Fibroblast of skin of left quadriceps (primary cell): ENCODE measurements at places on chromosomes 2 and 18.

DNA sequence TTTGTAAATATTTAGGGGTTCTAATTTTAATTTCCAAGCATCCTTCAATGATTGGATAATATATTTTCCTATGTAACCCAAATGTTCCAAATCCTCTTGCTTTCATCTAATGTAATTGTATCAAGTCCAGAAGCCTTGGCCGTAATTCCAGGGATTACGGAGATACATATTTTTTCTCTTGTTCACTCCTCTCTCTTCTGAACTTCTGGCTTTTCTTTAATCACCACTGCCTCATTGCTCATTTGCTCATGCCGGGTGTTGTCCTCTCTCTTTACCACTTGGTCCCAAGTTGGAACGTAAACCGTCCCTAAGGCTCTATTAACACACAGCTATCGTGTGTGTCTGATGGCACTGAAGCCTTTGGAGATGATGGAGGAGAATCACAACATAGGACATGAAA is 188.7 kb upstream of the COL3A1 start:
- no peak for DNase-seq

GRCh38 chr2:49950646-49951045 is 796.3 kb upstream of the FSHR start:
- DNase-seq = no peak

GRCh38 chr2:85702800-85703199 is 8.6 kb downstream of the GNLY start:
- no peak for DNase-seq

- no peak for DNase-seq
These were observed 297.4 kb upstream of the GCFC2 start for GRCh38 chr2:76008001-76008702.

GRCh38 chr2:235842941-235843340 is 325.2 kb downstream of the GBX2 start:
- no peak for DNase-seq

DNA sequence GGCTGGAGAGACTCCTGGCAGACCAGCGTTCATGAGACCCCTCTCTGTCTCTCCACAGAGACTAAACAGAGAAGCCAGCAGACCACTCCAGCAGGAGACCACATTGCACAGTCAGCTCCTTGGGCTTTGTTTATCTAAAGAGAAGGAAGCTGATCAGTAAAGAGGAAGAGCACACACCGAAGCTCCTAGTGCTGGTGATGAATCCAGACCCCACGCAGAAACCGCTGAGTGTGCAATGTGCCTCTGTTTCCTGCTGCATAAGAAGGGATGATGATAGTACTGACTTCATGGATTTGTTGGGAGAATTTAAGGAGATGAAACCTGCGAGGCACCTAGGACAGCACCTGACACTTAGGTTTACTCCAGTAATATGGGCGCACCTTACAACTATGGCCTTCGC is 544.1 kb upstream of the ID2 start:
- no peak for DNase-seq

GRCh38 chr2:33216508-33217182 is 259.8 kb upstream of the RASGRP3 start:
- no peak for DNase-seq

DNA sequence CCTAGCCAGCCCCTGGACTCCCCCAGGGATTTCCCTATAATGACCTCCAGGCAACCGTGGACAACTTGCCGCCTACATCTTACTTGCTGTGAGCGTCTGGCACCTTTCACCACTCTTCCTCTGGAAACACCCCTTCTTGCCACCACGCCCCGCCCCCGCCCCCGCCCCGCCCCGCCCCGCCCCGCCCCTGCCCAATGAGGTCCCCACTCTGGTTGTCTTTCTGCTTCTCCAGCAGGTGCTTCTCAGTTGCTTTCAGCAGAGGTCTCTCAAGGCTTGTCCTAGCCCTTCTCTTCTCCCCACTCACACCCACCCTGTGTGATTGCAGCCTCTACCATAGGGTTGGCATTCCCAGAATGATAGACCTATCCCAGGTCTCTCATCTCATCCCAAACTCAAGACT is 214.5 kb downstream of the EN1 start:
- DNase-seq = no peak

- no peak for DNase-seq
These were observed 11.8 kb downstream of the RASGRP3 start for GRCh38 chr2:33488178-33488690.

DNA sequence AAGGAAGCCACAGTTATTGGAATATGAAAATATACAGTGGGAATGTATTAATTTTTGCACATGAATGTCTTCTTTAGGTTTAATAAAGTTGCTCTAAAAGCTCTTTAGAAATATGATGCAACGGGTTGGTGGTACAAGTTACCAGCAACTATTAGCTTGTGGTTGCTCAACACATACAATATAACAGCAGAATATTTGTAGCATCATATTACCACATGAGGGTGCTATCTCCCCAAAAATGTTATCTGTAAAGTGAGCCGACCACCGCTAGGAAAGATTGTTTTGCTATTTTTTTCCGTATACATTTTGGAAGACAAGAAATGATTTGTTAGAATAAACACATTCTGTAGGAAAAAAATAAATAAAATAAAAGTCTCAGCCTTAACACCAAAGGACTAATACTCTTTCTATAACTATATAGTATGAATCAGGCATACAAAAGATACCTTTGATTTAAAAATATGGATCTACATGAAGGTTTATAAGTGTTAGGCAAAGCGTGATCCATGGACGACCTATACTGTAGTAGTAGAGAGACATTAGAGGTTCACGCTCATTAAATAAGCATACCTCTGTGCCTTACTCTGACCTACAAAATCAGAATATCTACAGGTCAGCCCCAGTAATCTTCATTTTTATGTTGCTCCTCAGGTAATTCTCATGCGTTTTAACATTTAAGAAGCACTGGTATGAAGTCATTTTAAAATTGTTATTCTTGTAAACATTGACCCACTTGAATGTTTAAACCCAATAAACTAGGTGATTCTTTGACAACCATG is 1110.6 kb upstream of the ACVR2A start:
- DNase-seq = peak; percentile 51

DNA sequence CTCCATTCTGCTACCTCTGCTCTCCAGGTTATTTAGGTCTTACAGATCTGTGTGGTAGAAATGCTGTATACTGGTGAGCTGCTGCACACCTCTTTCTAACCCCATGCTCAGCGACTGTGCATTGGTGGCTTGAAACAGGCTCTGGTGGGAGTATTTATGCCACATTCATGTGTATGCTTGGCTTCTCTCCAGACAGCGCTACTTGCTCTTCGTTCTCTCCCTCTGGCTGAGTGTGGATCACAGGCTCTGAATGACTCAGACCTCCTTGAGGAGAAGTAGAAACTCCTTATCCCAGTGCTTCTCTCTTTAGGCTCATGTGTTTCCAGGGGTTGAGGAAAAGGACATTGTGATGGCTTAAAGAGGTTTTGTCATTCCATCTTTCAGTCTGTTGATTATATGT is 54.9 kb downstream of the FHOD3 start:
- DNase-seq = peak; percentile 85

DNA sequence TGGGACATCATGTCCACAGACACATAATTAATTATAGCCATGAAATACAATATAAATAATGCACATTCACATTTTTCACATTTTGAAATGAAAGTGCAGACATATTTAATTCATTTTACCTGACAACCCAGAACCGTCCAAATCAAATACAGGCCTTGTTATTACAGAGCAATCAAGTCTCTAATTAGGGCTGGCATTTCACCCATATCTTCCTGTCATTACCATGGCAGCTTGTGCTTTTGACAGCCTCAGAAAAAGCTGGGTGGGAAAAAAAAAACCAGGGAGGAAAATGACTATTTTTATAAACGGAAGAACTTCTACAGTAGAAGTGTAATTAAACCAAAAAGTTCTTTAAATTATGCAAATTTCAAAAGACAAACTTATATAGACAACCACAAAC is 436.4 kb downstream of the FBXO15 start:
- no peak for DNase-seq

- DNase-seq = no peak
These were observed 55.8 kb downstream of the MYOM1 start for GRCh38 chr18:3163968-3164367.

DNA sequence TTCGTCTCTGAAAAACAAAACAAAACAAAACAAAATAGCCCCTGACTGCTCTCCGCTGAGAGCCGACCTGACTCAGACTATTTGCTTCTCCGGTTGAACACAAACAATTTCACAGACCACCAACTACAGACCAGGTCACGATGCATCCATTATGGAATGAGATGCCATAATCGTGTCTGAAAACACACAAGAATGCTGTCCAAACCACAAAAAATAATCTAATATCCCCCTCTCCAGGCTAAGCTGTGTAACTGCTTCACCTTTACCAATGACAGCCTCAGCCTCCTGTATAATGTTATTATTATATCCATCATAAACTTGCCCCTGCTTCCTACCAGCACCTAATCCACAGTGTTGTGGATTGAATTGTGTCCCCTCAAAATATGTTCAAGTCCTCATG is 114.7 kb downstream of the DNAH6 start:
- peak; percentile 3 for DNase-seq

DNA sequence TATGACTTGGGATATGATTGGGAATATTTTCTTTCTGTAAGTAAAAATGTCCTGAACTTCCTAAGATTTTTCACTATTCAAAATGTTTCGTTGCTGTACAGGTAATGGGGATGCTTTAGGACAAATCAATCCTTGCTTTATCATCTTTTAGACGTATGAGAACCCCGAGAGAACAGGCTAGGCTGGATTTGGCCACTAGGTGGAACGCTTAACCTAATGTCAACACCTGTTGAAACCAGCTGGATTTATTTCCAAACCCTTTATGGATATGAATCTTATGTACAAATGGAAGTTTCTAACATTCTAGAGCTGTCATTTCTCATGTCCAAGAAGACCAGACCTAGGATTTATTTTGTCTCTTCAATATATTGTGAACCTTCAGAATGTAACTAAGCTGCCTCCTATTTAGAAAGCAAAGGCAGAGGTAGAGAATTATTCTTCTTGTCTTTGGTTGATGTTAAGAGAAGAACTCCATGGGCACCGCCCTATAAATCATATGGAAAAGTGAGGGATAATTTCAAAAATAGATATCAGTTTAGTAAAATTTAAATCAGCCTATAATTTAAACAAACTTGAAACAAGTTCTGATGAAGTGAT is 96.7 kb downstream of the PMAIP1 start:
- peak; percentile 39 for DNase-seq

GRCh38 chr18:910247-910646 is 5.6 kb downstream of the ADCYAP1 start:
- DNase-seq = no peak

- no peak for DNase-seq
These were observed 2.0 kb downstream of the GAREM2 start for GRCh38 chr2:26174691-26175465.

DNA sequence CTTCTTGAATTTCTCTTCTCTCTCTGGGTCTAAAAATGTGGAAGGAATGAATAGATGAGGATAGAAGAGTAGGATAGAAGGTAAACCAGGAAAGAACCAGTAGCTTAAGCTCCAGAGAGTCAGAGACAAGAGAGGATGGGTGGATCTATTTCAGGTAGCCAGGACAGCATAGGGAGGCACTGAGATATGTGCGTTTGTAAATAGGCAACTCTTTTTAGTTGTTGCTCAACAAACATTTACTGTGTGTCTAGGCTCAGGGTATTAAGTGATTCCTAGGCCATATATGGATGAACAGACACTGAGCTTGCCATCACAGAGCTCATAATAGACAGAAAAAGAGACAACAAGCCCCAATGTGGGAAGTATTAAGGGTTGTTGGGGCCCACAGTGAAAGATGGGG is 160.5 kb downstream of the NAPG start:
- DNase-seq = no peak

GRCh38 chr18:10511236-10511635 is 14.6 kb upstream of the NAPG start:
- DNase-seq = no peak

- DNase-seq = peak; percentile 62
These were observed 44.7 kb upstream of the DNAH7 start for GRCh38 chr2:196113061-196113974.

GRCh38 chr2:205288686-205289085 is 393.6 kb upstream of the NRP2 start:
- DNase-seq = no peak

GRCh38 chr18:11322716-11323115 is 173.3 kb upstream of the PIEZO2 start:
- DNase-seq = no peak

- DNase-seq = no peak
These were observed 44.3 kb downstream of the SCN9A start for GRCh38 chr2:166331468-166331867.

GRCh38 chr2:75751824-75752468 is 41.2 kb upstream of the GCFC2 start:
- DNase-seq = no peak

DNA sequence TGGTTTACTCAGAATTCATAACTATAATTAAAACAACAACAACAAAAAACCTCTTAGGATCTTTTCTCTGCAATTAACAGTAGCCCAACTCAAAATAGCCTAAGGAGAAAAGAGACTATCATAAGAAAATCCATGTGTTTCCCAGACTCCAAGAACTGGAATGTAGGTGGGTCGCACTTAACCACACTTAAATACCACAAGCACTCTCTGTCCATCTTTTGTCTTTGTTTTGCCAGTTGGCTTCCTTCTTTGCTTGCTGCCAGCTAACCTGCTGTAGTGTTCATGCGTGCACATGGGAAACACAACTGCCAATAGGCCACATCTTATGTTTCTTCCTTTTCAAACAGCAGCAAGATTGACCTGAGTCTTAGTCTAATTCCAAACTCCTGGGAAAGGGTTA is 24.1 kb upstream of the ACVR1 start:
- no peak for DNase-seq

DNA sequence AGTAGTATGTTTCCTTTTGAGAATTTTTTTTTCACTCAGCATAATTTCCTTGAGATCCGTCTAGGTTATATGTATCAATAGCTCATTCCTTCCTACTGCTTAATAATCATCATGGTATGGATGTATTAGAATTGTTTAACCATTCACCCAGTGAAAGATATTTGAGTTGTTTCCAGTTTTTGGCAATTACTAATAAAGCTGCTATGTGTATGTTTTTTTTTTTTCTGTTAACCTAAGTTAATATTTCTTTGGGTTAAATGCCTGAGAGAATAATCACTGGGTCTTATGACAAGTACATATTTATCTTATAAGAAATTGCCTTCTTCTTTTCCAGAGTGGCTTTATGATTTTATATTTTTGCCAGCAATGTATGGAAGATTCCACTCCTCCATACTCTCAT is 96.4 kb upstream of the ST6GAL2 start:
- peak; percentile 72 for DNase-seq

GRCh38 chr2:159290289-159290907 is 3.9 kb upstream of the WDSUB1 start:
- DNase-seq = peak; percentile 91

DNA sequence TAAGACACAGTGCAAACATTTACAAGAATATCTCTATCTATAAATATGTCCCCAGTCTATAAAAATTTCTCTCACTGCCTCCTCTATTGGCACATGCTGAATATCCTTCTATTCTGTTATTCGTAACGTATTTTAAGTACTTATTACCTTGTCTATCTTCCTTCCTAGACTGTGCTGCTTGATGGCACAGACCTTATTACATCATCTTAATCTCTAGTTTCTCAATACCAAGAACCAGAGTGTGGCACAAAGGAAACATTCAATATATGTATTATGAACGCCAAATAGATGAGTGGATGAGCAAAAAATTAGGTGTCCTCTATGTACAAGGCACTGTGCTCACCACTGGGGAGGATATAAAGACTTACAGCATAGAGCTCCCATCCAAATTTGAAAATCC is 282.8 kb downstream of the NBAS start:
- DNase-seq = no peak
